ENCODE measurements at places on chromosomes 4 and X.

DNA sequence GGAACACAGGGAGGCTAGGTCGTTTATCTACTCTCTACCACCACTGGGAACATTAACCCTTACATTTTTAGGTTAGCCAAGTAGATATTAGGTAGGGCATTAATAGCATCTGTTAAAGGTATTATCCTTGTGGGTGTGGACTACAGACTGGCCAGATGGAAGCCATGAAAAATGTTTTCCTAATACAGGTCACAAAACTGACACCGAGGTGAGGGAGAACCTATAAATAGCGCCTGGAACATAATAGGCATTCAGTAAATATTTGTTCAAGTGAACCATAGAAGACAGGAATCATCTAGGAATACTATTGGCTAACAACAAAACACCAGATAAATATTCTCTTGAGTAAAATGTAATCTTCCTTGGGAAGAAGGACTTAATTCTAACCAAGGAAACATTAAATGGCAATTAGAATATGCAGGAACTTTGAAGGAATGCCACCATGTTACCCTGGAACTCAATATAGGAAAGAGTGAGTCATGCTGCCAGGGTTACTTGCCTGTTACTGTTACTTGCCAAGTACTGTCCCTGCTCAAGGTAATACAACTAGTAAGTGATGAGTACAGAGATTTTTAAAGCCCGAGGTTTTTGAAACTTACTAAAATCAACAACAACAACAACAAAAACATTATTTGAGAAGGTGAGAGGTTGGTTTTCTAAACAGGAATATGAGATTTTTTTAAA lies 79.0 kb downstream of the SOX3 start:
- no peak for DNase-seq

DNA sequence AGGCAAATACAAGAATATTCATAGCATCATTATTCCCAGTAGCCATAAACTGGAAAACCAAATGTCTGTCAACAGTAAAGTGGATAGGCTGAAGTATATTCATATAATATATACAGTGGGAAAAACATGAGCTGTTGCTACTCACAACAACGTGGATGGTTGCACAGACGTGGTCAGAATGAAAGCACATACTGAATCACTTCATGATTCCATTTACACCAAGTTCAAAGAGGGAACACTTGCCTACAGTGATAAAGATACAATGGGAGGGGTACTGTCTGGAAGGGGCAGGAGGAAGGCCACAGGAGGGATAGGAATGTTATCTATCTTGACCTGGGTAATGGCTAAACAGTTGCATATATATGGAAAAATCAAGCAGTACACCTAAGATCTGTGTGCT lies 25.3 kb downstream of the APBB2 start:
- no peak for DNase-seq

GRCh38 chr4:67861513-67861912 lies 22.3 kb downstream of the TMPRSS11D start:
- no peak for DNase-seq

DNA sequence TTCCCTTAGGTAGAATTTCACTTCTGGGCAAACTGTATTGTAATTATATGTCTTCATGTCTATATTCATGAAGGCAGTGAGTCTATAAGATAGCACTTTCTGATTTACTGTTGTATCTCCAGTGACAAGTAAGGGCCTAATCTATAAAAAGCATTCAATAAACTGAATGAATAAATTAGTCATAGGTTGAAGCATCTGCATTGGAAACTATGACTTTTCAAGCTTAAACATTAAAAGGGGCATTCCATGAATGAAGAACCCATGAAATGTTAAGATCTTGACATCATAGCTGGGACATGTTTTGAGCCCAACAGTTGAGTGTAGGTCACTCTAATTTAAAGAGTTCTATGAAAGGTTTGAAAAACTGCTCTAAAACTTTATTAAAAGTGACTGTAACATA lies 159.3 kb upstream of the LCORL start:
- no peak for DNase-seq

DNA sequence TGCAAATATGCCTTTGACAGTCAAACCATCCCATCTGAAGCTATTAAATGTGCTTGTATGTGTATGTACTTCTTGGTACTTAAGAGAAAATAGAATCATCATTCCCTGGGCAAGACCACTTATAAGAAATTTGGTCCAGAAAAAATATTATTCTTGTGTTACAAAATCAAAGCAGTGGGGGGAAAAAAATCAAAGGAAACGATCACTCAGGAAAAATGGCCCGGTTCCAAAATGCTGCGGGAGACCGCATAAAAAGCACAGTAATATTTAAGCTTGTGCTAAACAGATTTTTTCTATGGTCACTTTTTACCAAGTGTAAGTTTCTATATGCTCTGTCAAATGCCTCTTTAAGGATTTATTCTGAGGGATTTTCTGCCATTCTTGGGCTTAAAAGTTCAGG lies 36.1 kb downstream of the RAI2 start:
- no peak for DNase-seq

- no peak for DNase-seq
These were observed 62.5 kb downstream of the PGRMC2 start for GRCh38 chr4:128225148-128225547.

DNA sequence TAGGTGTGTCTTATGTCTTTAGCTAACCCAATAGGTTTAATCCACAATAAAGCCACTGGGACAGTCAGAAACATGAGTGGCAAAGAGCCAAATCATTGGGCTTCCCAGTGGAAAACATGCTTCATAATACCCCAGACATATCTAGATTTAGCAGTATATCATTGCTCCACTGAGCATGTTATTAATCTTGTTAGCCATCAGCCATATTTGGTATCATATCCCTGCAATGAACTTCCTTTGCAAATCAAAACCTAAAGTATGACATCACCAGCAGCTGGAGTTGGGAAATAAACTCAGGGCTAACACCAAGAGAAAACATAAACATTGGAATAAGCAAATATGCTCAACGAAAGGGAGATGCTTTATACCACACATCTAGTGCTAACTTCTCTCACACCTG lies 280.8 kb upstream of the NOCT start:
- DNase-seq = no peak

DNA sequence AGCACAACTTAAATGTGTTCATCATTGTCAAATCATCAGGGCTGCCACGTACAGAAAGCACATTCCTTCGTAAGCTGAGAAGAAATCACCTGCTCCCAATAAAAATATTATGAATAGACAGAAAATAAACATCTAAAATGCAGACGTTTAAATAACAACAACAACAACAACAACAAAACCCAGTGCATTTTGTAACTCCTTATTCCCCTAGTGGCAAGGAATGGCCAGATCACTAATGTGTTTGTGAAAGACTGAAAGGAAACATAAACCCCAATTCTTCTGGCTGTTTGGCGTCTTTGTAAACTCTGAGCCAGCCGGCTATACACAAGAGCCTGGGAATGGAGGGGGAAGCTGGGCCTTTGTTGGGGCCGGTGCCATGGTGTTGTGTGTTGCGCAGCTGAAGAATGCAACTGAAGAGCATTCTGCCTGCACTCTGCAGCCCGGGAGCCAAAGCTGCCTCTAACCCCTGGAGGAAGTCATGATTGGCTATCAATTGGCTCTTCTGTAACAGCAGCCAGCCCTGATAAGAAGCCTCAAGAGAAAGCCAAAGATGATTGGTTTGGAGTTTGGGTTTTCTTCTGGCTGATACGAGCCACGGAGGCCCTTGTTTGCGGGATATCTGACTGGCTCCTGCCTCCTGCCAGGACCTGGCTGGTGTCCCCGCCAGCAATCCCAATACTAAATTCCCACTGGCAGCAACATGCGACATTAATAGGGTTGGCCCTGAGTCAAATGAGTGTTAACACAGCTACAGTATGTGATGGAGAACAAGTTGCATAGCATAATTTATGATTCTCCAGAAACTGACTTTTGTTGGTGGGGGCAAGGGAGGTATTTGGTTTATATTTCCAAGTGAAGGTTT lies 89.7 kb upstream of the TFDP3 start:
- DNase-seq = no peak

DNA sequence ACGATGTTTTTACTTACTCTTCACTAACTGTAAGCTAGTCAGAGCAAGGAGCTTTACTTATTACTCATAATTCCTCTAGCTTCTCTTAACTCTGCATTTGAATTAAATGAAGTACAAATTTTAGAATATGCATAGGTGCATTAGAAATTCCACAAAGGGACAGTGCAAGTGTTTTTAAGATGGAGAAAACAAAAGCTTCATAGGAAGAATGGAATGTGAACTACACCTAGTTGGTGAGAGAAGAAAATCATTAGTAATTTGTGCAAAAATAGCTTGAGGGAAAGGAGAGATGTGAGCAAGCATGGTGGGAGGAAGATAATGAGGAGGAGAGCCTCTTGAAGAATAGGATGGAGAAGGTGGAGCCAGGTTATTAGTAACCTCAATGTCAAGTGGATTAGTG lies 77.5 kb upstream of the SMARCA5 start:
- no peak for DNase-seq

GRCh38 chr4:122453384-122453995 lies 3.0 kb downstream of the IL2 start:
- no peak for DNase-seq

DNA sequence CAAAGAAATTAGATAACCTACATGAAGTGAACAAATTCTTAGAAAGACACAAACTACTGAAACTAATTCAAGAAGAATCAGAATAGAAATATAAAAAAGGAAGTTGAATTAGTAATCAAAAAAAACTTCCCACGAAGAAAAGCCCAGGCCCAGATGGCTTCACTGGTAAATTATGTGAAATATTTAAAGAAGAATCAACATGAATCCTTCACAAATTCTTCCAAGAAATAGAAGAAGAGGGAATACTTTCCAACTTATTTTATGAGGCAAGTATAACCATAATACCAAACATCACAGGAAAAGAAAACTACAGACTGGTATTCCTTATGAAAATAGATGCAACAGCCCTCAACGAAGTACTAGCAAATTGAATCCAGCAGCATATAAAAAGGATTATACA lies 30.7 kb downstream of the MOSPD2 start:
- DNase-seq = no peak

Data from stimulated activated CD4-positive, alpha-beta T cell treated with anti-CD3 and anti-CD28 coated beads, Interleukin-2, amount 100 ng/mL, for 4 hours (primary cell).